IMR-90 (cell line): ENCODE measurements at places on chromosomes 4 and X. TPM values are rescaled to one million over a fixed set of nuclear protein-coding genes. Genes with fewer than 3 reads are reported as not detected.
A peak's percentile ranks its signal among the peaks of the same experiment; 100 is the strongest.

- no peak overlapping the region for H3K4me3 ChIP-seq
- no peak overlapping the region for H3K27ac ChIP-seq
- H3K27me3 ChIP-seq = no peaks in the 10 kb centered on the region
Measured at GRCh38 chrX:8122538-8122937, 48.5 kb downstream of the VCX2 start.

GRCh38 chr4:25457053-25457715 is 80.1 kb downstream of the ANAPC4 start:
- no peaks in the 10 kb centered on the region for H3K4me1 ChIP-seq
- H3K4me3 ChIP-seq = no peak overlapping the region
- H3K36me3 ChIP-seq = no peaks in the 10 kb centered on the region
- H3K27ac ChIP-seq = no peak overlapping the region
- peaks cover 3% of the 10 kb centered on the region for H3K27me3 ChIP-seq
- DNase-seq = peak; percentile 36

GPR50 gene
- not detected in 2 replicates for total RNA-seq

DTHD1 gene
- not detected in 2 replicates for total RNA-seq

- H3K4me3 ChIP-seq = no peak overlapping the region
- H3K36me3 ChIP-seq = no peaks in the 10 kb centered on the region
- DNase-seq = no peak
- no peaks in the 10 kb centered on the region for H3K27me3 ChIP-seq
- H3K4me1 ChIP-seq = peaks cover 3% of the 10 kb centered on the region
- H3K27ac ChIP-seq = no peak overlapping the region
Measured at GRCh38 chr4:11585506-11585905, 156.8 kb upstream of the HS3ST1 start.
